AG10803 (cell line): ENCODE measurements at places on chromosomes 4 and X.

DNA sequence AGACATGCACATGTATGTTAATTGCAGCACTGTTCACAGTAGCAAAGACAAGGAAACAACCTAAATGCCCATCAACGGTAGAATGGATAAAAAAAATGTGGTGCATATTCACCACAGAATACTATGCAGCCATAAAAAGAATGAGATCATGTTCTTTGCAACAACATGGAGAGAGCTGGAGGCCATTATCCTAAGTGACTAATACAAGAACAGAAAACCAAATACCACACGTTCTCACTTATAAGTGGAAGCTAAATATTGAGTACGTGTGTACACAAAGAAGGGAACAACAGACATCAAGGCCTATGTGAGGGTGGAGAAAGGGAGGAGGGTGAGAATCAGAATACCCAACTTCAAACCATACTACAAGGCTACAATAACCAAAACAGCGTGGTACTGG, 17.4 kb upstream of the LNX1 start:
- no peak for DNase-seq

DNA sequence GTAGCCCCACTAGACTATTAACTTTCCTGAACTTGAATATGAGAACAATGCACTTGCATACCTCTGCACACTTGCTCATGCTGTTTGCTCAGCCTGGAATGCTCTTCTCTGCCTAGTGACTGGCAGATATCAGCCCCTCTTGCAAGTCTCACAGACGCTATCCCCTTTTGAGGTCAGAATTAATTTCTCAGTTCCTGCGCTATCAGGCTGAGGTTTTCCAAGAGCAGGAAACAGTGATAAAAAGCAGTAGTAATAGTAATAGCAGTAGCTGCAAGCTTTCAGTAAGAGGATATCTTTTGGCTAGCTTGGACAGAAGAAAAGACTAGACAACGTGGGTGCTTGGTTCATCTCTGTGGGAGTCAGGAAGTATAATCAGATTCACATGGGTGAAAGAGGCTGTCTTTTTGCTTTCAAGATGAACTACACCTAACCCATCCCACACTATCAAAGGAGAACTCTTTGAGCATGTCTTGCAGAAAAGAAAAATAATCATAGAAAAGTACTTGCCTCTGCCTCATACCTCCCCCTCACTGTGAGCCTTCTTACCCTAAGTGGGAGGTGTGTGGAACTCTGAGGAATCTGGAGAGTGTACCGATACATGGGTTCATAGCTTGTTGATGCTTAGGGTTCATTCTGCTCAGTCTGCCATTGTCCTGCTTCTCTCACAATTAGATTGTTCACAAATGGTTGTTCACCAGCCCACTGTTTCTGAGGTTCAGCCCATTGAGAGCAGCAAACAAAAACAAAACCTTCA, 11.3 kb upstream of the DRP2 start:
- peak; percentile 39 for DNase-seq

DNA sequence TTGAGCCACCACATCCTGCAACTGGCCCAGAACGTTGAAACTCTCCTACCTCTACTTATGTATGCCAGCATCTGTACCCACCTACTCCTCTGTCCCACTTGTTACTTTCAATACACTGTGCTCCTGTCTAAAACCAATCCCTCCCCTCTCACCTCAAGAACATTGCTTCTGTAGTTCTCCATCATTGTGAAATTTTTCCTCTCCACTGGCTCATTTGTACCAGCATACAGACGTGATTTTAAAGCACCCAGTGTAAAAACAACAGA, 25.5 kb upstream of the USO1 start:
- DNase-seq: no peak

GRCh38 chr4:38995660-38996005, 36.6 kb downstream of the TMEM156 start:
- DNase-seq: no peak

- DNase-seq: no peak
Observed at GRCh38 chr4:136150046-136150445, 1382.2 kb downstream of the PCDH18 start.

DNA sequence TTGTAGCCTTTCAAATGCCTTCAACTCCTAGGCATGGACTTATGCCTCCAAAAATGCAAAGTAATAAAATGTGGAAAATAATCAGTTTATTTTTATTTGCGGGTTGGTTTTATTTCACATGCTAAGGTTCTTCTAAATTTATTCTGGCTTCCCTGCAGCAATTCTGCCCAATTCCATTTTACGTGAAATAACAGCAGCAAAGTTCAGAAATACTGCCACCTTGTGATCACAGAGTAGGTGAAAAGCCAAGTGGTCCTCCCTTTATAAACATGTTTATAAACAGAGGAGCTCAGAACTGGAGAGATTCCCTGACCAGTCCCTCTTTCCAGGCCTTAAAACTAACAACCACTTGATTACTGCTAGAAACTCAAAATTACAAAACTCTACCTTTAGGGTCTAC, 14.7 kb upstream of the DCHS2 start:
- peak; percentile 37 for DNase-seq

DNA sequence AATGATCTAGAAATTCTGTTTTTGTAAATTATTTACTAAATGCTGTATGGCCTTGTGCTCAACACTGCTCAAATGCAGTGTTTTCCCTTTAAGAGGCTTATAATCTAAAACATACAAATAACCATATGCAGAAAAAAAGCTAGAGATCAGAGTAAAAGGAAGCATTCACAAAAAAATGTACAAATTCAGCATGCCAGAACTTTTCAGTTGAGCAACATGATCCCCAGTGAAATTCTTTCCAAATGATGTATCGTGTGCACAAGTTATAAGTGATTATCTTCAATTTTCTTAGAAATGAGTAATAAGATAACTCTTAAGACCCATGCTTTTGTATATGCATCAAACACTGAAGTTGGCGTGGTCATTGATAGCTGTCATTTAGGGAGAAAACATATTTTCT, 5.0 kb downstream of the GPC3 start:
- DNase-seq: peak; percentile 25

- no peak for DNase-seq
Observed at GRCh38 chr4:67151376-67152343, 393.6 kb downstream of the CENPC start.

DNA sequence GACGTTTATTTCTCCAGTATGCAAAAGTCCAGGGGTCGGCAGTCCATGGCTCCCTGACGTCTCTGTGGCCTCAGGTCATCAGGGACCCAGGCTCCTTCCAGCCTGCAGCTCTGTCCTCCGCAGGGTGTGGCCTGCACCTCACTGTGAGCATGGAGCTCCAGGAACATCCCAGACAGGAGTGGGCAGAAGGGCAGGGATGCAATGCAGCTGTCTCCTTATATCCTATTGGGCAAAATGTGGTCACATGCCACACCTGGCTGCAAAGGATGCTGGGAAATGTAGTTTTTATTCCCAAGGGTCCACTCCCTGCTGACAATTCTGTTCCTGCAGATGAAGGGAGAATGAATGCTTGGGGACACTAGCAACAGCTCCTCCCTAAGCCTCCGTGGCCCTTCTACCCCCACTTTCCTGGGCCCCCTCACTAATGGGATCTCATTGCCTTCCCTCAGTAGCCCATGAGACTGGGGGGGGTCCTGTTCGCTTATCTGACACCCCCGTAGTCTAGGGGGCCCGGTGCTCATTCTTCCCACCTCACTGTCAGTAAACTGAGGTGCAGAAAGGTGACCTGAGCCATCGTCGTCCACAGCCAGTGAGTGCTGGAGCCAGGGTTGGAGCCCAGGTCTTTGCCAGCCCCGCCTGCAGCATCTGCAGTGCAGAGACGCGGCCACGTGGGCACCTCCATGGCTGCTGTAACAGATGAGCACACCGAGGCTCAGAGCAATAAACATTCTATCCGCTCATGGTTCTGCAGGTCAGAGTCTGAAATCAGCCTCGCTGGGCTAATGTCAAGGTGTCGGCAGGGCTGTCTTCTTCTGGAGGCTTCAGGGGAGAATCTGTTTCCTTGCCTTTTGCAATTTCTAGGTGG, 5.9 kb upstream of the GRPEL1 start:
- DNase-seq: peak; percentile 35

DNA sequence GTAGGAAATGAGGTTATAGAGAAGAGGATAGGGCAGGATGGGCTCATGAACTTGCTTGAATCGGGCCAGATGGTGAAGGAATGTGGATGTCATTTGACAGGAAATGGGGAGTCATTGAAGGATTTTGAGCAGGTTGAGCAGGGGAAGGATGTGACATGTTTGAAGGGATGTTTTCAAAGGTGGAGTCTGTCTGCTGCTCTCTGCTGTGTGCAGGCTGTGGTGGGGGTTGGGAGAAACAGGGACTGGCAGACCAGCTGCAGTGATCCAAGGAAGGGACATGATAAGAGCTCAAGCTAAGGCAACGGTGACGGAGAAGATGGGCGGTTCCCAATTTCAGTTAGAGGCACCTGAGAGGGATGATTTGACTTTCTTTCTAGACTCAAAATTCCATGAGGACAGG, 14.0 kb upstream of the XPNPEP2 start:
- DNase-seq: no peak

DNA sequence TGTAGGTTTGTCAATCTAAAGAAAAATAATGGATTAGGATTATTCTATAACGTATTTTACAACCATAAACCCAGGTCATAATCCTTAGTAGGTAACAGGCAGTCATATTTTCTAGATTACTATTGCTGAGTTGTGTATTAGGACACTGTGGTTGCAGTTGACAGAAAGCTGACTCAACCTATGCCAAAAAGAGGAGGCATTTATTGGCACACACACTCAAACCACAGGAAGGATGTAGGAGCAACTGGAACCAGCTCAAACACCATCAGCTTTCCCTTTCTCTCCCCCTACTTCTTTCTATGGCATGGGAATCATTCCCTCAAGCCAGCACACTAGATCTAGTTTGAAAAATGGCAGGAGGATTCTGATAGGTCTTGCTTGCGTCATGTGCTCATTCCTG, 136.4 kb upstream of the FAM9C start:
- peak; percentile 64 for DNase-seq

GRCh38 chrX:42017971-42018370, 94.6 kb upstream of the CASK start:
- no peak for DNase-seq

DNA sequence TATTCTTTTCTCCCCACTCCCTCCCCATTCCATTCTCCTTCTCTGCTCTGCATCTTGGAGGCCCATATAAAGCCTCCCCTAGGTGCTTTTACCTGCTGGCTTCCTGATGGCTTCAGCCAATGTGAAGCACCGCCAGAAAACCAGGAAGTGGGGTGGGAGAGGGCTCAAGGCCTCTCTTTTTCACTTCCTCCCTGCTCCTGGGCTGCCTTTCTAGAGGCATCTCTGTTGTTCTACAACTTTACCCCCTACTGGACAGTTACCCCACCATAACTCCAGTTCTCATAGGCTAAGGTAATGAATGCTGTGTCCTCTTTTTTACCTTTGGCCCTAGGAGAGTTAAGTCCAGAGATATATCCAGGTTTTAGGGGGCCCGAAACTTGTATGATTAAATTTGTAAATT, 62.4 kb upstream of the PPARGC1A start:
- no peak for DNase-seq

- DNase-seq: no peak
Observed at GRCh38 chrX:134661295-134661694, 3.0 kb upstream of the PLAC1 start.

DNA sequence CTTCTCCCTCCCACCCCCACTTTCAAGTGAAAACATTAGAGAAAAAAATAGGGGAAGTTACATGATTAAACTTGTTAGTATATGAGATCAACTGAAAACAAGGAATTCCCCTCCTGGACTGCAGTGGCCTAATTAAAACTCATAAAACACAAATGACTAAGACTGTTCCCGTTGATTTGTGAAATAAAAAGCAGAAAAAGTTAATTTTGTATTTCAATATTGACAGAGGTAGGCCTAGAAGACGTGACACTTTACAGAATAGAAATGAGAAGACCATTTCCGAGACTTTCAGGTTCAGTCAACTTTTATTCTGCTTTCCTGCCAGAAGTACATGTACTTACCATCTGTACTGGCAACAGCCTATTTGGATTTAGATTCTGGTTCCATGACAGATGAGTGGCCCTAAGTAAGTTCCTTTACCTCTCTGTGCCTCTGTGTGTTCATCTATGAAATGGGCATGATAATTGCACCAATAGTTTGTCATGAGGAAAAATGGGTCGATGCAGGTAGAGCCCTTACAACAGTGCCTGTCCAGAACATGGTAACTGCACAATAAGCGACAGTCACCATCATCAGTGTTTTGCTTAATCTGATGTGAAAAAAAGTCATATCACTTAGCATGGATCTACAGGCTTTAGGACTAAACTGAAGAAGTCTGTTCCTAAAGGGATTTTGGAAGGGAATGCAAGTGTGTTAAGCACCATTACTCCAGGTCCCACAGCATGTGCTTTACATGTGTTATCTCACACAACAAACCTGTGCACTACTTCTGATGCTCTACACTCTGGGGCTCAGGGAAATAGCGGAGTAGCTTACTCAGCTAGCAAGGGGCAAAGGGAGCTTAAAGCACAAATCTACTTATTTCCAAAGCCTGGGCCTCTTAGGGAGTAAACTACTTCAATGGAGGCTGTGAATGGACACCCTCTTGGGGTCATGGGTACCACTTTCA, 562.3 kb upstream of the DIPK2B start:
- no peak for DNase-seq
